ENCODE measurements at places on chromosomes 1 and 21.

DNA sequence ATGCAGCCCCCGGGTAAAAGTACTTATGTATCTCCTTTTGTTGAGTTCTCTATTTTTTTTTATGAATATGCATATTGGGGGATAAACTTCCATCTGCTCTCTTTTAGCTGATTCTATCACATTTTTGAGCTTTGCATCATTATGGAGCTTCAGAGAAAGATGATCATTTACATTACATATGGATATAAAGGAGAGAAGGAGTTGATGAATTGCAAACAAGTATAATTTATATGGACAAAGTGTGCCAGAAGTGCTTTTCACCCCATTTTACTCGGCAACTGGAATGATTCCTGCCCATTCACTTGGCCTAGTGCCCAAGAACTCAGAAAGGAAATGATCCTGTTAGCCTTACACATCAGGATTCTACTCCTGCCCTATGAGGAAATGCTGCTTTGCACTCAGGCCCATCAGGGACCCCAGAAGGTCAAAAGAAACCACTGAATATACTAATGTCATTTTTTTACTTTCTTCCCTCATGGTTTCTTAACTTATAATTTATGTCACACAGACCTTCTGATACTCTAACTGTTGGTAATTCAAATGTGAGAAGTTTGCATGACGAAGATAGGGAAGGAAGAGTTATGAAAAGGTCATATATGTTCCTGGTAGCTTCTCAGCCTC is 65.6 kb downstream of the SAMSN1 start:
- DNase-seq, result no peak

- peak; percentile 54 for DNase-seq
These were observed 665 bp downstream of the DAB1 start for GRCh38 chr1:57423135-57423655.

DNA sequence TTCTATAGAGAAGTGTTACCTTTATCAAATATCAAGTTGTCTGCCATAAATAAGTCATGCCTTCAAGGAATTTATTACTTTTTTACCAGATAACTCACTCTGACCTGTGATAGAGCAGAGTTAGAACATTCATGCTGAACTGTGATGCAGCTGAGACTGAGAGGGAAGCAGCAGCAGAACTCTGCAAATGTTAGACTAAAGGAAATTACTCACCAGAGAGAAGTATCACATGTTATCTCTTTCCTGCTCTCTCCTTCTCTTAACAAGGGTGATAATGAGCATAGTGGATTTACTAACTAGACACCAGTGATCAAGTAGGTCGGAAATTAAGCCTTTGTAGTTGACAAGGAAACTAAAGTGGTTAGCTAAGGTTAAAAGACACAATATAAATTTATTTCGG is 181.6 kb downstream of the RASAL2 start:
- DNase-seq, result no peak

- DNase-seq, result no peak
These were observed 1.8 kb upstream of the FOXO6 start for GRCh38 chr1:41359211-41360073.

GRCh38 chr1:200889571-200889970 is 5.1 kb upstream of the INAVA start:
- no peak for DNase-seq
